ENCODE measurements at places on chromosomes 16 and 17.
A peak's percentile ranks its signal among the peaks of the same experiment; 100 is the strongest.

DNA sequence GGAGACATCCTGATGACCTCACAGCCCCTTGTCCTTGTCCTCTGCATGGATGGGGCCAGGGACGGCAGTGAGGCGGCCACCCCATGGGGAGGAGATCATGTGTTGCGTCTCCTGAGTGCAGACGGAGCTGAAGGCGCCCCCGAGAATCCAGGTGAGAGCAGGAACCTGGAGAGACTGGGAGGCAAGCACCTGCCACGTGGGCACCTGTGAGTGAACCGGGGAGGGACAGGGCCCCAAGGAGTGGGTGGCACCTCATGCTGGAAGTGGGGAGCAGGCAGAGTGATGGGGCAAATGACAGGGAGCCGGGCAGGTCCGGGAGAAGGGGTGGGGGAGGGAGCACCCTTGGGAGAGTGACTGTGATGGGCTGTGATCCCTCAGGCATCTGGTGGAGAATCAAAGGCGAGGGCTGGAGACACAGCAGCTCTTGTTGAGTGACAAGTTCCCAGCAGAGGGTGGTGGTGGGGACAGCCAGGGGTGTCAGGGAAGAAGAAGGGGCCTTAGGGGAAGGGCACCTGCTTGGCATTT is 174.3 kb upstream of the CHMP6 start:
- DNase-seq = no peak

DNA sequence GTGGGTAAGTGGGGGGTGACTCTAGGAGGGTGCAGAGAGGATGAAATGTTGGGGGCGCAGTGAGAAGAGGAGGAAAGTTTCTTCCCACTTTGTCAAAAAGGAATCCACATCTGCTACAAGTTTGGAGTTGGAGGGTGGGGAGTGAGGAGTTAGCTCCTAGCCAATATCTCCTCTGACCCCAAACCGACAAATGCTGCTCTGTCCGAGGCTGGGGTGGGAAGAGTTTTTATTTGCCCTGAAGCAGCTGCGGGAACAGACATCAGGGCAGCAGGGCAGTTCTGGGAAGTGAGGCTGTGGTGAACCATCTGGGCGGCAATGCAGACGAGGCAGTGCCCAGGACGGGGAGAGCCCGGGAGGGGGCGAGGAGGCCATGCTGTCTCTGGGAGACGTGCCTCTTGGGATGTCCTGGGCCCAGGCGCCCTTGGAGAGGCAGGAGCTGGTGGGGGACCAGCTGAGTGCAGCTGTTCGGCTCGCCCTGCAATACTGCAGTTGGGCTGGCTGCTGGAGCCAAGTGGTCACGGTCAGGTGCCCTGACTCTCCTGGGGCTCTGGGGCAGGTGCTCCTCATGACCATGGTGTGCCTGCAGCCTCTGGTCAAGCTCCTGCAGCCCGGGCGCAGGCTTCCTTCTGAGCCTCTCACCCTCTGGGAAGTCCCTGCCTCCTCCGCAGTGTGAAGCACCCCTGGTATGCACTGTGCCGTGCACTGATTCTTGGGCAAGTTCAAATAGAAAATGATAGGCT is 6.4 kb upstream of the SOCS3 start:
- no peak for DNase-seq

- no peak for DNase-seq
Observed at GRCh38 chr17:49108318-49108717, 24.3 kb upstream of the B4GALNT2 start.

- no peak for DNase-seq
Observed at GRCh38 chr16:88317613-88317965, 65.2 kb upstream of the ZNF469 start.

DNA sequence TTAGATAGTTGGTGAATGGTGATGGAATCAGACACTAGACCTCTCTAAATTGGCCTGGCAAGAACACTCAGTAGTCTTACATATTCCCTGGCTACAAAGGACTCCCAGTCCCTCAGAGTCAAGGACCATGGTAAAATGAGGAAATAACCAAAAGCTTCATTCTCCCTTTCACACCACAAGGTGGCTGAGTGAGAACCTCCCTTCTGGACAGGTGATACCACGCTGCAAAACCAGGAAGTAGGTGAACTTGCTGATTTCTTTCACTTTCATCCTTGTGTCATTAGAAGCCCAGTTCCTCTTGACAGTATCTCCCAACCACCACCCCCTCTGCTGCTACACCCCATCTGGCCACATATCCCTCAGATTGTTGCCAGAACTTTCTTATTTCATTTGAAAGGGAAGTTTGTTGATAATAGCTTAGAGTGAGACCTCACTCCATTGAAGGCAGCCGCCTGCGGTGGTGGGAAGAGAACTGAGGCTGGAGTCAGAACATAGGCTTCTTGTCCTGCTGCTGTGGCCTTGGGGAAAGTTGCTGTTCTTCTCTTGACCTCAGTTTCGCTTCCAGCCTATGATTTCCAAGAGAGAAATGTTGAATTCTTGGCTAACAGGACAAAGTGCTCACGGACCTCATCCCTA is 290.6 kb upstream of the CCL2 start:
- no peak for DNase-seq

DNA sequence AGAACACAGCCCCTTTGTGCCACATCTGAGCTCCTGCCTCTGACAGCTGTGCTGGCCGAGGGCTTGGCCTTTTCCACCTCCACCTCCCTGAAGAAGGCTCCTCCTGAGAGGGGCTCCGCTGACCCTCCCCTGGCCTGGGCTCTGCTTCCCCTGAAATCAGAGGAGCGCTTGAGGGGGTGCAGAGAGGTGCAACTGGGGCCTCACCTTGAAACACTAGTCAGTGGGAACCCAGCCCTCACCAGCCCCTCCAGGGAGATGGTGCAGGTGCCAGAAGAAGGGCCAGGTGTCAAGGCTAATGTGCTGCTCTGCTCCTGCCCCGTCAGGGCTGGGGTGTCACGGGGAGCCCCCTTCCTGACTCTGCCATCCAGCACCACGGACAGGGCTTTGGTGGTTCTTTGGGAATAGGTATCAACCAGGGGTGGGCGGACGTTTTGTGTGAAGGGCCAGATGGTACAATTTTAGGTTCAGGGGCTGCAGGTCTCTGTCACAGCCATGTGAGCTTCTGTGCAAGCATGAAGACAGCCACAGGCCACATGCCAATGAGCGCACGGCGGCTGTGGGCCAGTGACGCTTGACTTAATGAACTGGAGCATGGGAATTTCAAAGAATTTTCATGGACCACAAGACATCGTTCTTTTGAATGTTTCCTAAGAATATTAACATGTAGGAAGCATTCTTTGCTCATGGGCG is 2.1 kb upstream of the ZG16B start:
- no peak for DNase-seq

- DNase-seq = no peak
Observed at GRCh38 chr17:56638591-56639051, 45.1 kb downstream of the NOG start.

- DNase-seq = peak; percentile 56
Observed at GRCh38 chr16:88743693-88744576, 37.6 kb downstream of the CTU2 start.

- no peak for DNase-seq
Observed at GRCh38 chr17:82301916-82302567, 15.4 kb downstream of the CD7 start.

GRCh38 chr17:19327031-19327783 is 35.3 kb downstream of the B9D1 start:
- no peak for DNase-seq

DNA sequence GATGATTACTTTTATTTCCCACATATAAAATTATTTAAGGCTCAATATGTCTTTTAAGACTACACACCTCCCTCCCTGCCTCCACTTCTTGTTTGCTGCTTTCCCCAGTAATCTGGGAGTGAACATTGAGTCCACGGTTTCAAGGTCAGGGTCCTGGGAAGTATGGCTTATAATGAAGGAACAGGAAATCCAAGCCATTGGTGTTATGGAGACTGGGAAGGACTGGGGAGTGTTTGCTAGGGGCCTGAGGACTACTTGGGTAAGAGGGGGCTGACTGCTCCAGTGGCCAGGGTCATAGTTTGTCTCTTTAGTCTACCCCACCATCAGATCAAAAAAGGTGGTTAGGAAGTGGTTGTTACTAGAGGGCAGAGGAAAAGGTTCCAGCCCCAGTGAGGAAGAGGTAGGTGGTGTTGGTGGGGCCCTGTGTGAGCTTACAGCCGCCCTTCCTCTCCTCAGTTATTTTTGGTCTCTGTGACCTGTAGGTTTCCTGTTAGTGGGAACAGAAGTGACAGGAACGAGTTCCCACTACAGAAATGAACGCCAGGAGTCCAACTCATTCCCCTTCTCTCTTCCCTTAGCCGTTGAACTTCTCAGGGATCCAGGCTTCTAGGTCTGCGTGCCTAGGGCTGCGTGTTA is 742 bp upstream of the SLC16A13 start:
- no peak for DNase-seq

DNA sequence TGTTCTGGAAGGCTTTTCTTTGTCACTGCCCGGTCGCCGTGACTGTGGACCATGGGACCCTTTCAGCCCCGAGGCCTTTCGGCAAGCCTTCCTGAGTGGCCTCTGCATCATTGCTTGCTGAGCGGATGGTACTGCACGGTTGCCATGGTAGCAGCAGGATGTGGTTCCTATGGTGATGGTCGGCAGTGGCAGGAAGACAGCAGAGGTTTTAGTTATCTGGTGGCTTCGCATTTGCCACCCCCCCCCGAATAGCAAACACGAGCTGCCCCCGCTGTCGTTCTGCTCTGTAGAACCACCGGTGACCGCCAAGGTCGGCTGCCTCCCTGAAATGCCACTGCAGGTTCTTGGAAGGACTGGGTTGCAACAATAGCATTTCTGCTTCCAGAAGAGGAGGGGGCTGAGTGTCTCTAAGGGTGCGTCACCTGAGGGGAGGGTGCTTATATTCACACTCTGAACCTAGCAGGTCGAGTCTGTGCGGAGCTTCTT is 76.6 kb downstream of the CMIP start:
- DNase-seq = peak; percentile 68

DNA sequence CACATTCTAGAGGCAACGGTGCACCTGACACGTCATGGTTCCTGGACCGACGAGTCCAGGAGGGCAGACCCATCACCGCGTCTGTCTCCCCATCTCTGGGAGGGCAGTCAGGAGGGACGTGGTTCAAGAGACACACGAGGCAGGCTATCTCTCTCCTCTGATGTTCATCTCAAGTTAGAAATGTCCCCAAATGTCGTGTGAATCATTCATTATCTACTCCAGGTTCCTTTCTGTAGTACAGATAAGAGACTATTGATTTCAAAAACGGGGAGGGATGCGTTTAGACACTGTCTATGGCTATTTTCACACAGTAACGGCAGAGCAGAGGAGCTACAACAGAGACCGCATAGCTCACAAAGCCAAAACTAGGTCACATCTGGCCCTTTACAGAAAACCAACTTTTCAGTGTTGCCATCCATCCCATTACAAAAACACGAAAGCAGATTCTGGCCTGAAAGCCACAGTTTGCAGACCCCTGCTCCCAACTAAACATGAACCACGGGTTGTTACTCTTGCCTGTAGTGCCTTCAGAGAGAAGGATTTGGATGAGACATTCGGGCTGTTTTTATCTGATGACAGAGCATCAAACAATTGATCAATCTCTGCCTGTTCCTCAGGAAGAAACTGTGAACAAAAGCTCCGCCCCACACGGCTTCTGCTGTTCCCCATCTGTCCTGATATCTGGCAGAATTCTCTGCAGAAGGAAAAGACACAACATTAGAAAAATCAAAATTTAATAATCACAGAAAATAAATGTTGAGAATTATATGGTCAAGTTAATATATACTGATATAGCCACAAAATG is 6.8 kb downstream of the MEAK7 start:
- no peak for DNase-seq

DNA sequence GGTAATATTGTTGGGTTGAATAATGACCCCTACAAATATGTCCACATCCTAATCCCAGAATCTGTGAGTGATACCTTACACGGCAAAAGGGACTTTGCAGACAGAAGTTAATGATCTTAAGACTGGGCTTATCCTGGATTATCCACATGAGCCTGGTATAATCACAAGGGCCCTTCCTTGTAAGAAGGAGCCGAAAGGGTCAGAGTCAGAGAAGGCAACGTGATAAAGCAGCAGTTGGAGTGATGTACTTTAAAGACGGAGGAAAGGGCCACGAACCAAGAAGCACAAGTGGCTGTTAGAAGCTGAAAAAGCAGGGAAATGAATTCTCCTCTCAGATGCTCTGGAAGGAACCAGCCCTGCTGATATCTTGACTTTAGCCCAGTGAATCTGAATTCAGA is 137.8 kb downstream of the UTP18 start:
- DNase-seq = no peak

GRCh38 chr17:57869617-57870282 is 19.9 kb upstream of the MRPS23 start:
- DNase-seq = no peak

GRCh38 chr17:79290726-79291125 is 216.1 kb downstream of the ENGASE start:
- DNase-seq = no peak

GRCh38 chr17:35934760-35935159 is 4.2 kb upstream of the RDM1 start:
- DNase-seq = no peak

DNA sequence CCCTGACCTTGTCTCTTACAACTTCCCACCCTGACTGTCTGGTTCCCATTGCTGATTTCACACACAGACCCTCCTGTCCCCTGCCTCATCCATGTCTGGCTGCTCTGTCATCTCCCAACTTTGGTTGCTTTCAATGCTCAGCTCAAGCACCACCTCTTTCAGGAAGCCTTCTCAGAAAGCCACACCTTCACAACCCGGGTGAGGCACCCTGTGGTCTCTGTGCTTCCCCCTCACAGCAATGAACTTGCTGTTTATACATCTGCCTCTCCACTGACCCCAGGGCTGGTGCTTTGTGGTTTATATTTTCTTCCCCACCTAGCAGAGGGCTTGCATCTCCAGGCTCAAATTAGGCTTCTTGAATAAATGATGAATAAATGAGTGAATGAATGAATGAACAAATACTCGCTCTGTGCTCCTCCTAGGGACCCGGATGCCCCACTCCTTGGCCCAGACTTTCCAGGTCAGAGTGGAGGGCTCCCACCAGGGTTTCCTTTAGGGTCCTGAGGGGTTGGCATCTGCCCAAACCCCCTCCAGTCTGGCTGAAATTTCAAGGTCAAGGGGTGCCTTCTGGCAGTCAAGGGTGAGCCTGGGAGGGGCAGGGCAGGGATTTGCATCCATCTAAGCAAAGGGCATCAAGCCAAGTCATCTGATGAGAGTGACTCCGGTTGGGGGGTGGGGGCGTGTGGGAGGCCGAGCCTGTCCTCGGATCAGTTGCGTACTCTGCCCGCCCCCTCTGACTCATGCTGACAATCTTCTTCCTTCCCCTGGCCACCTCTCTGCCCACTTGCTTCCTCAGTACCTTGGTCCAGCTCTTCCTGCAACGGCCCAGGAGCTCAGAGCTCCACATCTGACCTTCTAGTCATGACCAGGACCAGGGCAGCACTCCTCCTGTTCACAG is at the start of gene ITGAX:
Gene ITGAX (plus strand): TSS at position 783 of the 898 bp plus-strand sequence. CDS start 79 bp downstream, at position 862.
- peak; percentile 17 for DNase-seq

All from stimulated activated CD8-positive, alpha-beta memory T cell treated with anti-CD3 and anti-CD28 coated beads, Interleukin-4, amount 100 ng/mL, for 1 hour (primary cell).